ENCODE measurements at places on chromosomes 16 and 17. TPM values are rescaled to one million over a fixed set of nuclear protein-coding genes. Genes with fewer than 3 reads are reported as not detected.

Gene MAP2K6
- 0.37 TPM for total RNA-seq

Gene TCAP
- 0.30 TPM for total RNA-seq

Gene TNFRSF13B
- not detected for total RNA-seq

Gene KRTAP3-1
- total RNA-seq = not detected

Gene BCL7C
- 26.6 TPM for total RNA-seq

Gene HSD11B2
- total RNA-seq = 0.59 TPM

Gene RNU2-1
- not detected for total RNA-seq

Gene GUCY2D
- not detected for total RNA-seq

Gene TMEM132E
- total RNA-seq = not detected

Gene BCL6B
- not detected for total RNA-seq
